ENCODE measurements at places on chromosomes 7 and 10. TPM values are rescaled to one million over a fixed set of nuclear protein-coding genes. Genes with fewer than 3 reads are reported as not detected.

MRPS24 gene
- 173 TPM for total RNA-seq

CYP3A4 gene
- total RNA-seq, result 0.11 TPM

DNA sequence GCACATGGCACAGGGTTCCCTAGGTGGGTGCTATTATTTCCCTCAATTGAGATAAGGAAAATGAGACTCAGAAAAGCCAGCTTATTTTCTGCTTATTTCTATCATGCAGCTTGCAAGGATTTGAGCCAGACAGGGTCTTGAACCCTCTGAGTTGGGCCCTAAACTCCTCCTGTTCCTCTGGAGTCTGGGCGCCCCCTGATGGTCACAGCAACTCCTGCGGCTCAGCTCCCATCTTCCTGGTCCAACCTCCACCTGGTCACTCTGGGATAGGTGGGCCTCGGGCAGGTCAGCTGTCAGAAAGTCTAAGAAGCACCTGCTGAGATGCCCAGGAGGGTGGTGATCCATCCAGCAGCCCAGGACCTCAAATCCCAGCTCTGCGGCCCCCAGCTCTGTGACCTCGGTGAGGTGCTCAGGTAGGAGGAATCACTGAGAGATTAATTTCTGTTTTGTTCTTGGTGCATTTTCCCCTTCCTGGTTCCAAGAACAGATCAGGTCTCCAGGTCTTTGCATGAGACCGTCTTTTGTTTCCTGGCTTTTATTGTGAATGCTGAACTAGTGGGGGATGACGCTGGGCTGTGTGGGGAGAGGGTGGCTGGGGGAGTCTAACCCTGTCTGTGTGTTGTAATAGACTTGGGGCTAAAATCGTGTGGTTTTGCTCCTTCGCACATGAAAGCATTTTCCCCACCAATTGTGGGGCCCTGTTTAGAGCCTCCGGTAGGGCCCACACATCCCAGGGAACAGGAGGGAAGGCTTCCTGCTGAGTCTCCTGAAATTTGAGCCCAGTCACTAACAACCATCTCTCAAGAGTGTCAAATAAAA is 32.8 kb downstream of the TMEM130 start:
- peak; percentile 51 for DNase-seq

- no peak for DNase-seq
Measured at GRCh38 chr7:84291756-84292155, 97.2 kb upstream of the SEMA3A start.

GRM8 gene
- 0.72 TPM for total RNA-seq

GRCh38 chr10:59801171-59801570 is 47.9 kb upstream of the MRLN start:
- DNase-seq, result no peak

- no peak for DNase-seq
Measured at GRCh38 chr10:44161184-44161583, 223.7 kb downstream of the CXCL12 start.

GRCh38 chr7:120273476-120273975 is 551 bp downstream of the KCND2 start:
- peak; percentile 45 for DNase-seq

All from myocyte (in vitro differentiated cells).